Activated naive CD4-positive, alpha-beta T cell treated with Interleukin-2 at 50 U/mL for 16 hours (primary cell): ENCODE measurements at places on chromosomes 4 and X.

- no peak for DNase-seq
Observed at GRCh38 chr4:182212211-182212761, 30.9 kb upstream of the TENM3 start.

GRCh38 chrX:98203800-98204199 is 1320.1 kb downstream of the RPA4 start:
- DNase-seq = no peak

- DNase-seq = no peak
Observed at GRCh38 chrX:131741103-131741581, 197.3 kb downstream of the OR13H1 start.

DNA sequence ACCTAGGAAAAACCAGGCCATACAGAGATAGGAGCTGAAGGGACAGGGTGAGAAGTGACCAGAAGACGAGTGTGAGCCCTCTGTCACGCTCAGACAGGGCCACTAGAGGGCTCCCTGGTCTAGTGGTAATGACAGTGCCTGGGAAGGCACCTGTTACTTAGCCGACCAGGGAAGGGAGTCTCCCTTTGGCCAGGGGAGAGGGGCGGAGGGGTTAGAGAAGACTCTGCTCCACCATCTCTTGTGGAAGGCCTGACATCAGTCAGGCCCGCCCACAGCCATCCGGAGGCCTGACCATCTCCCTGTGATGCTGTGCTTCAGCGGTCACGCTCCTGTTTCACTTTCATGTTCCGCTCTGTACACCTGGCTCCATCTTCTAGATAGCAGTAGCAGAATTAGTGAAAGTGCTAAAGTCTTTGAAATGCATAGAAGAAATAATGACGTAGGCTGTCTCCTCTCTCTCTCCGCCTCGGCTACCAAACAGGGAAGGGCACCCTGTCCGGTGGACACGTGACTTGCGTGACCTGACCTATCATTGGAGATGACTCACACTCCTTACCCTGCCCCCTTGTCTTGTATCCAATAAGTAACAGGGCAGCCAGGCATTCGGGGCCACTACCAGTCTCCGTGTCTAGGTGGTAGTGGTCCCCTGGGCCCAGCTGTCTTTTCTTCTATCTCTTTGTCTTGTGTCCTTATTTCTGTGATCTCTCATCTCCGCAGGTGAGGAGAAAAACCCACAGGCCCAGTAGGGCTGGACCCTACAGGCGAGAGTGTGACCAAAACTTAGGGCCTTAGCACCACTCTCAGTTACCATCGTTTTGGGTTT is 26.7 kb downstream of the HTT-AS start:
- DNase-seq = peak; percentile 76

GRCh38 chr4:23225564-23225963 is 532.8 kb downstream of the GBA3 start:
- DNase-seq = no peak

DNA sequence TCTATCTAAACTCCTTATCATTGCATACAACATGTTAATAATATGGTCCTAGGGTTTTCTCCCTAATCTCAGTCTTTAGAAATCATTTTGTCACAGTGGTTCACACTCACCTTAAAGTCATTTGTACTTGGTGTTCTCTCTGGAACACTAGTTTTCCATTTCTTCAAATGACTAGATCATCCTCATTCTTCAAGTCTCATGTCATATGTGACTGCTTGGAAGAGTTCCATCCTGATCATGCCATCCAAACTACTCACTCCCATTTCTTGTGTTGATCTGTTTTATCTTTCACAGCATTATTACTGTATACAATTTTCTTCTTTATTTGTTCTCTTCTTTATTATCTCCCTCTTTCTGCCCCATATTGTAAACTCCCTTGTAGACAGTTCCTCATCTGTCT is 66.5 kb downstream of the HTR2C start:
- DNase-seq = no peak

DNA sequence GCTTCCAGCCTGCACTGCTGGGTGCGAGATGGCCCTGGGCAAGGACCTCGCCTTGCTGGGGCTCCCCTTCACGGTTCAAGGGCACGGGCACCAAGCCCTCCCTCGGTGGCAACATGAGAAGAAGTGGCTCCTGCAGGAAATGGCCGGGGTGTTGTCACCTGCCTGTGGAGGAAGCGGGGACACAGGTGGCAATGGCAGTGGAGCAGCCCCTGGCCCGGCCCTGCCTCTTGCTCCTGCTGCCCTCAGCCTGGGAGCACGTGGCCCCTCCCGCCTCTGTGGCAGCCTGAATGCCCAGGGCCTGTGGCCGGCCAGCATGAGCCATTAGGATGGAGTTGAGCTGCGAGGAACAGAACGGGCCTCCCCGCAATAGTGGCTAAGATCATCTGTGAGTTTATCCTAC is 16.8 kb downstream of the ABCD1 start:
- no peak for DNase-seq

- no peak for DNase-seq
Observed at GRCh38 chr4:85937507-85937906, 422.3 kb downstream of the MAPK10 start.

- DNase-seq = no peak
Observed at GRCh38 chrX:19688426-19688825, 173.1 kb upstream of the MAP3K15 start.

DNA sequence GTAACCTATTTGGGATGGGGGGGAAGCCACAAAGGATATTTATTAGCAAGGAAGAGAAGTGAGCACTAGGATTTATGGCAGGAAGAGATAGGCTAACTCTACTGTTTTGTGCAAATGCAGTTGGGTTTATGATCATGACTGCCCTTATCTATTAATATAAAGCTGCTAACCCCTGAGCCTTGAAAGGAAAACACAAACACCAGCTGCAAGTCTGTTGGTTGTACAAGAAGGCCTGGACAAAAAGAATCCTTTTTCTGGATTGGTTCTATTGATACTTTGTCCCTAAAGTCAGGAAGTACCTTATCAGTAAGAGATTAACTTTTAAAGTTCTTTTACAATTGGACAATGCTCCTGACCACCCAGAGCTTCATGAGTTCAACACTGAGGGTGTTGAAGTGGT is 188.8 kb downstream of the LRBA start:
- DNase-seq = no peak

DNA sequence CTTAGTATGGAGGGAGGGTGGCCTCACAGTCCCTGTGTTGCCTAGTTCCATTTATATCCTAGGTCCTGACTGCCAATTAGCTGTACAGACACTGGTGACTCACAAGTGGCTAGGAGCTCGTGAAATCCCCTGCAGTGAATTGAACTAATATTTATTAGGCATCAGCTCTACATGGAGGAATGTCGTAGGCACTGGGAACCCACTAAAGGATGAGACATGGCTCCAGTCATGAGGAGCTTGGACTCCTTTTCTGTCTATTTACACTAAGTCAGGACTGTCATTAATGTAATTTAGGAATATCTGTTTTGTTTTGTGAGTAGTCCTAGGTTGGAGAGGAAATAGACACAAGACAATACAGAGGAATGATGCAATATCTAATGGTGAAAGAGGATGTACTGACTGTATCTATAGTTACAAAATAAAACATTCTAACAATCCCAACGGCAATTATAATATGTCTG is 67.7 kb downstream of the MID1IP1 start:
- DNase-seq = no peak

DNA sequence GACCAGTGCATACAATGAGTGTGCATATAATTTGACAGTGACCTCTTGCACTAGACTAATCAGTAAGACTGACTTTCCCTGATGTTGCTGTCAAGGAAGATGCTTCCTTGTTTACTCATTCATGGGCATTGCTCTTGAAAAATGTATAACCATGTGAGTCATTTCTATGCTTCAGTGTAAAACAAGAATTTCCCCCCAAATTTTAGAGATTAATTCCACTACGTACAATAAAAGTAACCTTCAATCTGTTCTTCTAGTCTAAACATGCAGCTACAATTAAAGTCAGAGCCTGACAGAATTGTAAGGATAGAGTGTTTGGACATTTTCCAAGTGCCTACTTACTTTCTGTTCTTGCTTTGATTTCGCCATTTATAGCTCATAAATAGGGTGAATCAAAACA is 935.7 kb downstream of the RAPGEF2 start:
- no peak for DNase-seq

- DNase-seq = no peak
Observed at GRCh38 chr4:138439143-138439581, 197.0 kb upstream of the SLC7A11 start.

GRCh38 chrX:42954880-42955279 is 176.9 kb upstream of the PPP1R2C start:
- DNase-seq = no peak

GRCh38 chr4:146029147-146029546 is 90.5 kb upstream of the ZNF827 start:
- DNase-seq = no peak

DNA sequence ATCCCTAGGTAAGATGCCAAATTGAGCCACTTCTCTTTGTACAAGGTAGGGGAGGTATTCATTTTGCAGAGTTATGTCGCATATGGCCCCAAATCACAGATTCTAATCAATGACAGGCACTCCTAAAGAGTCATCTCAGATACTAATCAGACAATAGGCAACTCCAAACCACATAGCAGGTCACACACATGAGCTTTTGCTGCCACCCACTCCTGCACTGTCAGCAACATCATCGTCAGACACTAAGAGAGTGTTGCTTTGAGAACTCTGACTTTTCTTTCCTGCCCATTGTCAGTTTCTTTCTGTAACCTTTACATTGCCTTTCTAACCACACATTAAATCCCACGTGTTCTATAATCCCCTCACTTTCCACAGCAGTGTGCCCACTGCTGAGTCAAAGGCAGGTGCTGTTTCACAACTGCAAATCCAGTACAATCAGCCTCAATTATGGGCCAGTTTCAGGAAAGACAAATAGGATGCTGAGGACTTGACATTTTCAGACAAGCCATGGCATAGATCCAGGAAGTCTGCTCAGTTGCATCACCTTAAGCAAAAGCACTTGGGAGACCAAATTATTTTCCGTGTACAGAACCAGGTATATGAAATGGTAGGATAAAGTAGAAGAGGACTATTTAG is 23.5 kb downstream of the TMEM31 start:
- no peak for DNase-seq

GRCh38 chr4:55758066-55758465 is 61.5 kb upstream of the EXOC1L start:
- no peak for DNase-seq
